ENCODE measurements at places on chromosomes 6 and 20.

GRCh38 chr6:7673063-7673536, 52.8 kb upstream of the BMP6 start:
- DNase-seq, result no peak

- DNase-seq, result no peak
Measured at GRCh38 chr6:45447005-45447404, 69.3 kb upstream of the SUPT3H start.

- no peak for DNase-seq
Measured at GRCh38 chr20:59749301-59749700, 145.0 kb downstream of the PHACTR3 start.

GRCh38 chr6:16067568-16067967, 61.3 kb upstream of the MYLIP start:
- no peak for DNase-seq

DNA sequence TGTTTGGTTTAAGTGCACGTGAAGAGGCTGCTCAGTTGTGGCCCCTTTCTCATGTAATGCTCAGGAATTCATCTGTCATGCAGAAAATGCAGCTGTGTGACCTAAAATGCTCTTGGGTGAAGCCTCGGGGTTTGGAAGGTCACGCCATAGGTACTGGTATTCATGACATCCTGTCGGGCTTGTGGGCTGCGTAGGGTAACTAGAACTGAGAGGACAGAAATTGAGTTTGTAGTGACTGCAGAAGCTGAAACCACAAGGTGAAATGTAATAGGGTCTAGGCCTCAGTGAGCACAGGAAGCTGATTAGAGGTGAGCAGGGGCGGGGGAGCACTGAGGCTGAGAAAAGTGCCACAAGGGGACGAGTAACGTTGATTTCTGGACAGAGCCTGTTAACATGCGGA, 128.8 kb downstream of the SOBP start:
- DNase-seq, result no peak

GRCh38 chr6:133244519-133244918, 3.4 kb downstream of the EYA4 start:
- no peak for DNase-seq

- DNase-seq, result no peak
Measured at GRCh38 chr6:144528743-144529425, 243.7 kb downstream of the UTRN start.

GRCh38 chr20:2699775-2700413, 7.3 kb downstream of the EBF4 start:
- DNase-seq, result no peak

DNA sequence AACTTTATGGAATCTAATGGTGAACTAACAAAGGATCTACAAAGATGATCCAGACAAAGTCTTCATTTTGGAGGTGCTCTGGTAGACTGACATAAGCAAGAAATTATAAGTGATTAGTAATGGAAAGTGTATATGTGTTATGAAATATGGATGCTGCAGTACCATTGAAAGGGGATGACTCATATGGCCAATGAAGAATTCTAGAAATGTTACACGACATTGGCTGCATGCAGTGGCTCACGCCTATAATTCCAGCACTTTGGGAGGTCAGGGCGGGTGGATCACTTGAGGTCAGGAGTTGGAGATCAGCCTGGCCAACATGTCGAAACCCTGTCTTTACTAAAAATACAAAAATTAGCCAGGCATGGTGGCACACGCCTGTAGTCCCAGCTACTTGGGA, 23.5 kb downstream of the CFAP206 start:
- DNase-seq, result no peak

GRCh38 chr6:111759331-111759835, 113.9 kb downstream of the FYN start:
- no peak for DNase-seq

- no peak for DNase-seq
Measured at GRCh38 chr6:74249658-74250057, 553.7 kb downstream of the CD109 start.

DNA sequence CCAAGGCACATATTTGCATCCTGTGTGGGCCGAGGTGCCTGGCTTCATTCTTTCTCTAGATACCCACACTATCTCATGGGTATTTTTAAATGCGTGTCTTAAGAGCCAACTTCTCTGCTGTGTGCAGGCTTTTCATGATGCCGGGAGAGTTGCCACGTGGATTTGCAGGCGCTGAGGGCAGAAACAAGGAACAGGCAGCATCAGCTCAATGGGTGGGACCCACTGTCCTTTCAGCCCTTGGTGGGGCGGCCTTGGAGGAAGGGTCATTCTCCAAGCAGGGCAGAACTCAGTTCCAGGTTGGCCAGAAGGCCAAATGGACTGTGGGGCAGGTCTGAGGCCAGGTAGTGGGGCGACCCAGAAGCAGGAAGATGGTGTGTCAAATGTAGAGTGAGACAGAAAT, 84.7 kb downstream of the PHACTR3 start:
- no peak for DNase-seq

DNA sequence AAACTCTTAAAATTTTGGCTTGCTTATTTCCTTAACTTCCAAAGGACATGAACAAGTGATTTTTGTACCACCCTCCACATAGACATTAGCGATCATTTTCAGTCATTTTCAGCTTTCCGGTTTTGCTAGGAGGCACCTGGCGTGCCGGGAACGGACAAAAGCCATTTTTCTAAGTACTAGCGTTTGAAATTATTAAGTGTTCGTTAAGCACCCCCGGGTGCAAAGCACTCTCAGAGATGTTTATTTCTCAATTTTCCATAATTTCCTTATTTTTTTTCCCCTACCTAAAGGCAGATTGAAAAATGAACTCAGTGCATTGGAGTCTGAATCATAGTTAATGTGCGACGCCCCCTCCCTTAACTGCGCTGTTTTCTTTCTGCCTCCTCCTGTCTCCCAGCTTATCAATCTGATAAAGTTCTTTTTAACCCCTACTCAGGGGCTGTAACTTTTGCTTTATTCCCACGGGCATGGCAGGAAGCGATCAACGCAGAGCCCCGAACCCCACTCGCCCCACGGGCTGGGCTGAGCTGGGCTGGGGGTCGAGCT, 58.2 kb downstream of the ZNF831 start:
- no peak for DNase-seq

- DNase-seq, result no peak
Measured at GRCh38 chr20:52867305-52867704, 104.9 kb upstream of the TSHZ2 start.

- DNase-seq, result no peak
Measured at GRCh38 chr20:17640875-17641378, 41.1 kb downstream of the RRBP1 start.

GRCh38 chr6:74734901-74735300, 471.0 kb downstream of the COL12A1 start:
- DNase-seq, result no peak

DNA sequence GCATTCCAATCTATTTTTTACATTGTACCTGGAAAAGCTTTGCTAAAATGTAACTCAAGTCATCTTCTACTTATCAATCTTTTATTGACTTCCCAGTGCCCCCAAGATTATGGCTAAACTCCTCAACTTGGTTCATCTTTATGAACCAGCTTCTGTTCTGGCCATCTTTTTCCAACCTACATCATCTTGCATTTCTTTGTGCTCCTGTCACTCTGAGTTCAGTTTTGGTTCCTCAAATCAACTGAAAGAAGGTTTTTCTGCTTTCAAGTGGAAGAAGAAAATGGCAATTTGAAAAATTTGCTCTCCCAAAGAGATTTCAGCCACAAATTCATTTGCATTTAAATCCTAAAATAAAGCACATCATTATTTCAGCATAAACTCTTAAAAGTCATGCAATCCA, 41.8 kb downstream of the GPX5 start:
- DNase-seq, result no peak

- no peak for DNase-seq
Measured at GRCh38 chr6:140661691-140662090, 1287.2 kb upstream of the CITED2 start.

DNA sequence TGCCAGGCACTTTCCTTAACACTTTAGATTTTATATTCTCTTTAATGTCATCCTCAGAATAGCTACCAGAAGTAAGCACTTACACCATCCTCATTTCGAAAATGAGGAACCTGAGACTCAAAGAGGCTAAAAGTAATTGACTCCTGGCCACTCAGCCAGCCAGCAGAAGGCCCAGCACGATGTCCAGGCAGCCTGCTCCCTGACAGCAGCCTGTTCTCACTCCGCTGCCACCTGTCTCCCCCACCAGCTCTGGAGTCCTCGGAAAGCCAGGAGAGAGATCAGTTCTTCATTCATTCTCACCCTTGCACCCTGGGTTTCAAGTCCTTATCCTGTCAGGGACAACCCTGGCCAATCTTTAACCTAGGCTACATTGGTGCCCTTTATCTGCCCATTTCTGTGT, 174.0 kb downstream of the SASH1 start:
- DNase-seq, result no peak

- DNase-seq, result no peak
Measured at GRCh38 chr6:129485746-129486145, 224.2 kb downstream of the ARHGAP18 start.

DNA sequence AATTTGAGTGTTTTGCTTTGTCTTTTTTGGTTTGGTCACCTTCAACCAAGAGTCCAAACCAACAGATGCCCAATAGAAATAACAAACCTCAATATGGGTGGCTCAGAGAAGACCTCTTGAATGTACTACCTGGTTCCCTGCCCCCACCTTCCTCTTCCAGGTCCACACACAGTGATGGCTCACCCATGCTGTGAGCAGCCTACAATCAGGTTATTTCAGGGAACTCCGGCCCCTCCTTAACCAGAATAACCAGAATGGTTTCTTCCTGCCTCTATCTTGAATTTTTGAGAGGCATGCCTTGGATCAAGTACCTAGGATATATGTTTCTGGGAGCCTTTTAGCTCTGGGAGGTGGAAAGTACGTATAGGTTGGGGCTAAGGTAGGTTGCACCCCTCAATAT, 327.1 kb upstream of the PRDM1 start:
- no peak for DNase-seq

DNA sequence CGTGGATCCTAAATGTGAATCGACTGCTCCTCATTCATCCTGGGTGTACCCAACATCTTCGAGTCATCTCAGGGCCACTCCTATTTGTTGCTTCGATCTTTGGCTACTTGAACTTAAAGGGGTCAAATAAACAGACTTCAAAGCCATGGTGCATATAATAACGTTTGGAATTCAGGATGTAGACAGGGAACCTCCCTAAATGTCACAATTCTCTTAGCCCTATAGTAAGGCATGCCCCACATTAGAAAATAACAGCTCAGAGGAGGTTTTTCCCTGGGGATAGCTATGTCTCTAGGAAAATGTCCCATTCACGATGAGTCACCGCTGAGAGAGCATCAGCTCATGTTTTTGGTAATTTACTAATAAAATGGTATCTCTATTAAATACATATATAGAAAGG, 54.8 kb upstream of the BMP6 start:
- no peak for DNase-seq
